ENCODE measurements at places on chromosomes 16 and 17.

DNA sequence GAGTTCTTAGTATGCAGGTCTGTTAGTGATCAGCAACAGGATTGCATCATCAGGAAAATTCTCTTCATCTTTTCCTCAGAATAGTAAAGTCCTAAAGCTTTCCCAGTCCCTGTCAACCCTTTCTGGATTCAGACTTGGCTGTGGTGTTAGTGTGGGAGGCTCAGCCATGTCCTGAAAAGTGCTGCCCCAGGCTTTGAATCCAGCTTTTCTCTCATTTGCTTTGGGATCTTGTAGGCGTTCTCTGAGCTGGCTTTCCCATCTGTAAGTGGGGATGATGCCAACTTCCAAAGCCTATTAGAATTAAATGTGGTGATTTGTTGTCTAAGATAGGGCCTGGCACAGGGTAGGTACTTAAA lies 3.0 kb downstream of the ALKBH5 start:
- DNase-seq: no peak

- DNase-seq: no peak
Observed at GRCh38 chr17:51374209-51374608, 113.9 kb downstream of the UTP18 start.

GRCh38 chr16:66874079-66874775 lies 6.1 kb upstream of the PDP2 start:
- no peak for DNase-seq

DNA sequence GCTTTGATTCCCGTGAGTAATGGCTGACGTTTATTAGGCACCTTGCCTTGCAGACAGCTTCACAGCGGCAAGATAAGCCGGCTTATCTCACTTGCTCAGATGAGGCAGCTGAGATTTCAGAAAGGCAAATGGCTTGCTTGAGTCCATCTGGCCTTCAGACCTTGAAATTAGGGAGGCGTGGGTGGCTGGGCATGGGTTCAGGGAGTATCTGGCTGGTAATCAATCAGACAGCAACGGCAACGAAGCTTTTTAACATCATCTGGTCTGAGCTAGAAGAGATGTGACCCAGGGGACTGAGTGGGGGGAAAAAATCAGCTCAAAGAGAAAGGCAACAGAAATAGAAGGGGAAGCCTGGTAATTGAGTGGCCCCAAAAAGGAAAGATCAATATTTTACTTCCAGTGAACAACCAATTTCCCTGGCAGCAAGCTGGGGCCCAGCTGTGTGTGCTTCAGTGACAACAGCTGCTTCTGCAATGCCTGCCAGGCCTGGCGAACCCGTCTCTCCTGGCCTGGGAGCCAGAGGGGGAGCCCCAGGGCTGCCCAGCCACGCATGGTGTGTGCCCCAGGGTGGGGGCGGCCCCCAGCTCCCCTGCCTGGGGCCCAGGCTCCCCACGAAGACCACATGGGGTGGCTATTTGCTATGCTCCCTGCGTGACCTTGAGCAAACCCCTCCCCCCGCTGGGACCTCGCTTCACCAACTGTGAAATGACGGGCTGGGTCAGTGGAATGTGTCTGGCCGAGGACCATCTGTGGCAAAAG lies 34.0 kb downstream of the RAB11FIP4 start:
- no peak for DNase-seq

- peak; percentile 37 for DNase-seq
Observed at GRCh38 chr16:53055541-53056391, 975 bp downstream of the CHD9 start.

DNA sequence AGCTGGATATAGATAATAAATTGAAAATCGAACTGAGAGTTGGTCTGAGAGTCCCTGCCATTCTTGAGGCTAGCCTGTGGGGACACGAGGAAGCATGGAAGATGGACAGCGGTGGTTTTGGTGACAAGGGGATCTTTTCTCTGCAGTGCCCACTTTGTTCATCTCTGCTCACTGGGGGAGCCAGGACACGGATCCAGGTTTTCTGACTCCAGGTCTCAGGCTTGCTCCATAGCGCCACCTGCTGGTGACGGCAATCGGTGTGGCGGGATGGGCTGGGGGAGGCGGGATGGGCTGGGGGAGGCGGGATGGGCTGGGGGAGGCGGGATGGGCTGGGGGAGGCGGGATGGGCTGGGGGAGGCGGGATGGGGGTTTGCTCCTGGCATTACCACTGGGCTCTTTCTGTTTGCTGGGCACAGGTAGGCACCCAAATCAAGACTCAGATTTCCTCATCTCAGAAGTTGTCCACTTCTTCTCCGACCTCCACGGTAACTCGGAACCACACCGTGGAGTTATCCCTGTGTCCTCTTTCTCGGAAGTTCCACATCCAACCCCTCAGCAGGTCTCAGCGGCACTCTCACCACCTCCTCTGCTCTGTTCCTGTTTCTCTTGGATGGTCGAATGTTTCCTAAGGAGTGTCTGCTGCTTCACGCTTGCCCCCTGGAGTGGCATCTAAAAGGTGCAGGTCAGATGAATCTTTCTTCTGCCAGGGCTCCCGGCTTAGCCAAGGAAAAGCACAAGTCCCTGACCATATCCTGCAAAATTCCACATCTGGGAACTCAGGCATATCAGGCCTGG lies 142.4 kb downstream of the CYLD start:
- DNase-seq: no peak

GRCh38 chr16:80084614-80085013 lies 456.2 kb upstream of the DYNLRB2 start:
- DNase-seq: peak; percentile 86

GRCh38 chr17:8861495-8862181 lies 5.8 kb downstream of the PIK3R6 start:
- DNase-seq: no peak

DNA sequence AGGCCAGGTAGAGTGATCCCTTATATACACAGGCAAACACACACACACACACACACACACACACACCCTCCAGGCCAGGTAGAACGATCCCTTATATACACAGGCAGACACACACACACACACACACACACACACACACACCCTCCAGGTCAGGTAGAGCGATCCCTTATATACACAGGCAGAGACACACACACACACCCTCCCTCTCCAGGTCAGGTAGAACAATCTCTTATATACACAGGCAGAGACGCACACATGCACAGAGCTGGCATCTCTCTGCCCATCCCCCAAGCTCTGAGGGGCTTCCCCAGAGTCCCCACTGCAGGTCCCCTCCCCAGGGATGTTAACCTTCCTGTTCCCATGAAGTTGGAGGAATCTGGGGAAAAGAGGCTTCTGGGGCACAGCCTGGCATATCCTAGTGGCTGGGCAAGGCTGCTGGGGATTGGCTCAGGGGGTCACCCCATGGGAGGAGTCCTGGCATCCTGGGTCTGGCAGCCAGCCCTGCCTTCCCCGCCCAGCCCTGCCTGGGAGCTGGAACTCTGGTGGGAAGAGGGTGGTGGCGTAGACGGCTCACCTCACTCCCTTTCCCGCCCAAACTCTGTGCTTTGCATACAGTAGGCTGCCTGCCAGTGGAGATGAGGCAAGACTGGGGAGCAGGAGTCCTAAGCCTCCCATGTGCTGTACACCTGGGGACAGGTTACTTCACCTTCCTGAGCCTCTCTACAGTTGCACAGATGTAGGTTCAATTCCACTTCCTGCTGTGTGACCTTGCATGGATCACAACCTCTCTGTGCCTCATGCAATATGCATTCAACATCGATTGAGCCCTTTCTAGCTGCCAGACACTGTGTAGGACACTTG lies 41.8 kb downstream of the TEKT5 start:
- peak; percentile 95 for DNase-seq

All from epithelial cell of esophagus (primary cell).